Naive B cell (primary cell): ENCODE measurements at places on chromosomes 2 and 18.

DNA sequence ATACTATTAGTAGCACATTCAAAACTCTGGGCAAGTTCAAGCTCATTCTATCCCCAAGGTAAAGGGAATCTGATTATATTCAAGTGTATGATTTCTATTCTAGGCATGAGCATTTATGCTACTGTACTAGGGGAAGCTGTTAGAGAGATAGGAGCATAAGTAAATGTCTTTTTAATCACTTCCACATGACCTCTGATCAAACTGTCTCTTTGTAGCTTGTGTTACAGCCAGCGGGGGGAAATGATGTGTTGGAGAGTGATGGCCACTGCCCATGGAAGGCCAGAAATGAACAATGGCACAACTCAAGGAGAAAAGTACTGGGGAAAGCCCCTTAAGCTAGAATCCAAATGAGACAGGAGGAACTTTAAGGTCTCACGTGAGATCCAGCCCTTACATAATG lies 894.9 kb upstream of the CDH2 start:
- no peaks in the 10 kb centered on the region for H3K36me3 ChIP-seq
- H3K4me3 ChIP-seq, result no peak overlapping the region
- no peaks in the 10 kb centered on the region for H3K27me3 ChIP-seq
- no peaks in the 10 kb centered on the region for H3K4me1 ChIP-seq
- no peak overlapping the region for H3K27ac ChIP-seq
- no peak for DNase-seq

DNA sequence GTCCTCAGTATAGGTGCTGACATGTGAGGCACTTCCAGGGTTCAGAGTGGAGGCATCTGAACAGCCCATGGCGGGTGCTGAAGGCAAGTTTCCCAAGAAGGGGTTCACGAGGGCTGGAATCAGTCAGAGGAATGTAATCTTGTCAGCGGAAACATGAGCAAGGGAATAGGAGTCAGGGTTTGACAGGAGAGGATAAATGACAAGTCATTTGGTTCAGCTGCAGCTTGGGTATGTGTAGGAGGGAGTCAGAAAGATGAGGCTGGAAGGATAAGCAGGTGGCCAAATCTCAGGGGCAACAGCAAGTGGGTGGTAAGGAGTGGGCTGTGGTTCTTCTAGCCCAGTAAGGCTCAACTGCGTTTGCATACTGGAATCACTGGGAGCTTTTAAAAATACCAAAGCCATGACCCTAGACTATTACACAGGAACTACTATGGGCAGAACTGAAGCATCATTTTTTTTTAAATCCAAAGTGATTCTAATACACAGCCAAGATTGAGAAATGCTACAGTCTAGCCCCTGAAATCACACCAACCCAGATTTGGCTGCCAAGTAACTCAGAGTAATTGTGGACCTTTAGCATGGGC lies 41.8 kb upstream of the NAB1 start:
- H3K4me1 ChIP-seq, result peaks cover 5% of the 10 kb centered on the region
- no peak overlapping the region for H3K4me3 ChIP-seq
- no peaks in the 10 kb centered on the region for H3K36me3 ChIP-seq
- no peak for DNase-seq

GRCh38 chr2:67845621-67846369 lies 217.0 kb downstream of the C1D start:
- H3K4me1 ChIP-seq, result peaks cover 3% of the 10 kb centered on the region
- H3K4me3 ChIP-seq, result no peak overlapping the region
- H3K27ac ChIP-seq, result no peak overlapping the region
- H3K36me3 ChIP-seq, result no peaks in the 10 kb centered on the region
- H3K27me3 ChIP-seq, result peaks cover 25% of the 10 kb centered on the region

- H3K4me1 ChIP-seq, result no peaks in the 10 kb centered on the region
- H3K36me3 ChIP-seq, result no peaks in the 10 kb centered on the region
- no peak overlapping the region for H3K27ac ChIP-seq
- DNase-seq, result no peak
- H3K27me3 ChIP-seq, result peaks cover 16% of the 10 kb centered on the region
- no peak overlapping the region for H3K4me3 ChIP-seq
Measured at GRCh38 chr2:171531291-171531690, 9.0 kb downstream of the CYBRD1 start.

GRCh38 chr2:233828546-233829192 lies 25.7 kb downstream of the HJURP start:
- H3K4me1 ChIP-seq, result no peaks in the 10 kb centered on the region
- H3K36me3 ChIP-seq, result no peaks in the 10 kb centered on the region
- H3K4me3 ChIP-seq, result no peak overlapping the region
- H3K27me3 ChIP-seq, result no peaks in the 10 kb centered on the region
- H3K27ac ChIP-seq, result no peak overlapping the region
- no peak for DNase-seq

GRCh38 chr2:221571551-221572218 lies 419 bp downstream of the EPHA4 start:
- DNase-seq, result peak; percentile 36
- H3K4me3 ChIP-seq, result peak overlapping the region; percentile 94
- H3K36me3 ChIP-seq, result no peaks in the 10 kb centered on the region
- peaks cover 54% of the 10 kb centered on the region for H3K27me3 ChIP-seq
- H3K27ac ChIP-seq, result peak overlapping the region; percentile 88

- DNase-seq, result no peak
- no peaks in the 10 kb centered on the region for H3K36me3 ChIP-seq
- H3K27ac ChIP-seq, result no peak overlapping the region
- no peaks in the 10 kb centered on the region for H3K4me1 ChIP-seq
Measured at GRCh38 chr2:161886248-161886647, 187.8 kb downstream of the DPP4 start.

- no peaks in the 10 kb centered on the region for H3K27me3 ChIP-seq
- H3K36me3 ChIP-seq, result no peaks in the 10 kb centered on the region
- no peak overlapping the region for H3K27ac ChIP-seq
- peak; percentile 35 for DNase-seq
- peaks cover 13% of the 10 kb centered on the region for H3K4me1 ChIP-seq
Measured at GRCh38 chr2:59713577-59713976, 839.9 kb downstream of the BCL11A start.

DNA sequence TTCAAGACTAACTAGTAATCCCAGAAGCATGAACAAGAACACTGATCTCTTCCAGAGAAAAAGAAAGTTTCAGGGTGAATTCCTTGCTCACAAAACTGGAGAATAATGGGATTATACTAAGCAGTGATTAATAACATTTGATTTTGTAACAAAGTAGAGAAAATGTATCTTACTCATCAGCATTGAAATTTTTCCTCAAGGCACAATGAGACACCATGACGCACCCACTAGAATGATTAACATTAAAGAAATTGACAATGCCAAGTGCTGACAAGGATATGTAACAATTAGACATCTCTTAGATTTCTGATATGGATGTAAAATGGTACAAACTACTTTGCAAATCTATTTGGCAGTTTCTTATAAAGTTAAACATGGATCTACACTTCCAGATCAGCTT lies 101.1 kb upstream of the EPHA4 start:
- H3K36me3 ChIP-seq, result no peaks in the 10 kb centered on the region
- H3K27ac ChIP-seq, result no peak overlapping the region
- H3K4me3 ChIP-seq, result no peak overlapping the region
- no peaks in the 10 kb centered on the region for H3K27me3 ChIP-seq

GRCh38 chr2:100726866-100727265 lies 93.1 kb upstream of the NPAS2 start:
- DNase-seq, result no peak
- no peaks in the 10 kb centered on the region for H3K36me3 ChIP-seq
- peaks cover 40% of the 10 kb centered on the region for H3K27me3 ChIP-seq
- no peak overlapping the region for H3K4me3 ChIP-seq
- no peak overlapping the region for H3K27ac ChIP-seq

- DNase-seq, result peak; percentile 84
- H3K4me1 ChIP-seq, result peaks cover 80% of the 10 kb centered on the region
- H3K4me3 ChIP-seq, result peak overlapping the region; percentile 96
Measured at GRCh38 chr2:65055422-65056214, 598 bp upstream of the CEP68 start.

DNA sequence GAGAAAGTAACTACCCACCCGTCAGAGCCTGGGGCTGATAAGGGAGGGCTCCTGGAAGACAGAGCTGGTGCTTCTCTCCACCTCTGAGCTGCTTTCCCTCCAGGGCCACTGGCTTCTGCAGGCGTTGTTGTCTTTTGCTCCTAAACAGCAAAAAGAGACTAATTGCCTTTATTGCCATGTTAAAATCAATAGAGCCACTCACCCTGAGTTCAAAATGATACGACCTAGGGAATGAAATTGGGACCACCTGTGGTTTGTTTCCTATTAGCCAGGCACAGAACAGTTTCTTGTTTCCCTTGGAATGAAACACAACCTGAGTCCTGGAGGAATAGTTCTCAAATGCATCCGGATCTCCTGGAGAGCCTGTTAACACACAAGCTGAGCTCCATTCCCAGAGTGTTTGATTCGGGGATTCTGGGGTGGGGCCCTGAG lies 45.8 kb downstream of the TCF7L1 start:
- no peak overlapping the region for H3K27ac ChIP-seq
- H3K27me3 ChIP-seq, result peaks cover 3% of the 10 kb centered on the region
- H3K4me3 ChIP-seq, result no peak overlapping the region
- DNase-seq, result no peak
- no peaks in the 10 kb centered on the region for H3K36me3 ChIP-seq

DNA sequence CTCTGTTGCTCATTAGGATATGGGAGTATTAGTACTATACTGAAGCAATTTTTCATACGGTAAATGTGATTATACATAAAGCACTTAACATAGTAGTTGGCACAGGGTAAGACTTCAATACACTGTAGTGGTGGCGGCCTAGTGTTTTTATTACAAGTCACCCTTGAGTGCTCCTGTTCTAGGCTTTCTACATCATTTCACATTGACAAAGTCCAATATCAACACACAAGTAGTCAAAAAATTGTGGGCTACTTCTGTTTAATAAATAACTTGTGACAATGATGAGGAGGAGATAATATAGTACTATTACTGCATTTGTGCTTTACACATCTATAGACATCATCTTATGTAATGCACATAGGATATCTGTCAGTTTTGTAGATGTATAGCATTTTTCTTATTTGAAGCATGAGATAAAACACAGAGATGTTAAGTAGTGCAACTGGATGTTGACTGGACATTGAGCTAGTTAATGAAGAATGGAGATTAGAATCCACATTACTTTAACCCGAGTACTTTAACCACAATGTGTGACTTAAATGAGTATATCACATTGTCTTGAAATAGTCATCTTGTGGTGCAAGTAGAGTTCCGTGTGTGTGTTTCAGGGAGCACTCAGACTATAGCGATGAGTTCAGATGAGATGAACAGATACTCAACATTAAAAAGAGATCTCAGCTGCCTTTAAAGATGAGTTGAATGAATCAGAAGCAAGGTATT lies 134.8 kb downstream of the ZNF385B start:
- no peaks in the 10 kb centered on the region for H3K36me3 ChIP-seq
- no peak for DNase-seq
- no peak overlapping the region for H3K4me3 ChIP-seq
- no peak overlapping the region for H3K27ac ChIP-seq
- H3K27me3 ChIP-seq, result no peaks in the 10 kb centered on the region

DNA sequence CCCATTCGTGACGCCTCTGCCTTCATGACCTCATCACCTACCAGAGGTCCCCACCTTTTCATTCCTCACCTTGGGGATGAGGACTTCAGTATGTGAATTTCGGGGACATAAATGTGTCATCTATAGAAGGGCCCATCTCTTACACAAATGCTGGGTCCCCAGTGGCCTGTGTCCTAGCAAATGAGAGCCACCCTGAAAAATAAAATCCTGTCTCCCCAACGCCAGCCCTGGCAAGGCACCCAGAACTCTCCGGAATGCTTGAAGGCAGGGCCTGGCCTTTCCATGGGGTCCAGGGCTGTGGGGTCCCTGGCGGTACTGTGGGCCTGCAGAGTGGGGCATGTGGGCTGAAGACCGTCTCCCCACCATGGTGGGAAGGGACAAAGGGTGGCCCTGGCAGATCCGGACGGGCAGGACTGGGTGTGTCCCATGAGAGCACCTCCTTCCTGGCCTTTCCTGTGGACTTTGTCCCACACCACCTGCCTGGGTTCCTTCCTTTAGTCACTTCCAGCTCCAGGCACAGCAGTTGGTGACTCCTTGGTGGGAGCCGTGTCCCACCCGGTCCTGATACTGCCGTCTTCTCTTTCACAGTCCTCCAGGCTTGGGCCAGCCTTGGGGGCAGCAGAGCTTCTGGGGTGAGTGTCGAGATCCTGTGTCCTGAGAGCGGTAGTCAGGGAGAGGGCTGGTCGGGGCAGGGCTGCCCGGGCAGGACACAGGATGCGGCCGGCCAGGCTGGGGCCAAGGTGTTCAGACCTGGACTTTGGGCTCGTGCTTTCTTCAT lies 18.6 kb downstream of the CAPN10 start:
- DNase-seq, result no peak
- no peak overlapping the region for H3K4me3 ChIP-seq
- H3K4me1 ChIP-seq, result peaks cover 4% of the 10 kb centered on the region
- no peak overlapping the region for H3K27ac ChIP-seq

- H3K36me3 ChIP-seq, result no peaks in the 10 kb centered on the region
- peaks cover 24% of the 10 kb centered on the region for H3K27me3 ChIP-seq
- no peak overlapping the region for H3K27ac ChIP-seq
- no peaks in the 10 kb centered on the region for H3K4me1 ChIP-seq
Measured at GRCh38 chr18:50056185-50056584, 138.8 kb downstream of the MYO5B start.

DNA sequence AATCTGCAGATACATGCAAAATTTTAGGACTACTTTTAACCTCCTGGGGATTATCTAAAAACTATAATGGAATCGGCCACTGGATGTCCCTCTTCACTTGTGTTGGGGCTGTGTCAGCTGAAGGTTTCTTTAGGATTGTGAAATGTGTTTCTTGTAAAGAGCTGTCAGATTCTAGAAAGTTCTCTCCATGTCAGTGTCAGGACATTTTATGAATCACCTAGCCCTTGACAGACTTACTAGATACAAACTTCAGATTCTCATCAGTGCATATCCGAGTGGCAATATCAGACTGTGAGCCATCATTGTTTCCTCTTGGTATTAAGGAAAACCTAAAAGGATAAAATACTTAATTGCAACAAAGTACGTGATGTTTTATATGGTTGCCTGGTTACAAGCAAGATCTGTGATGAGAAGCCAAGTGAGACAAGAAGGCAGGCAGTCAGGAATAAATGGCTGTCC lies 107.3 kb downstream of the CPS1 start:
- no peaks in the 10 kb centered on the region for H3K27me3 ChIP-seq
- no peak overlapping the region for H3K27ac ChIP-seq
- DNase-seq, result no peak
- peaks cover 8% of the 10 kb centered on the region for H3K36me3 ChIP-seq
- H3K4me3 ChIP-seq, result no peak overlapping the region
- no peaks in the 10 kb centered on the region for H3K4me1 ChIP-seq

- H3K4me3 ChIP-seq, result no peak overlapping the region
- peaks cover 12% of the 10 kb centered on the region for H3K27me3 ChIP-seq
- no peak for DNase-seq
- no peaks in the 10 kb centered on the region for H3K36me3 ChIP-seq
Measured at GRCh38 chr2:219844401-219845091, 217.1 kb downstream of the SLC4A3 start.

GRCh38 chr2:28394331-28394877 lies 1.7 kb downstream of the FOSL2 start:
- H3K36me3 ChIP-seq, result no peaks in the 10 kb centered on the region
- no peak overlapping the region for H3K4me3 ChIP-seq
- peaks cover 22% of the 10 kb centered on the region for H3K27me3 ChIP-seq
- DNase-seq, result no peak

GRCh38 chr2:105801961-105802360 lies 57.2 kb downstream of the NCK2 start:
- H3K36me3 ChIP-seq, result peaks cover 9% of the 10 kb centered on the region
- peaks cover 94% of the 10 kb centered on the region for H3K4me1 ChIP-seq
- DNase-seq, result no peak
- no peaks in the 10 kb centered on the region for H3K27me3 ChIP-seq
- H3K27ac ChIP-seq, result peak overlapping the region; percentile 95
